ENCODE measurements at places on chromosomes 3 and 15.

DNA sequence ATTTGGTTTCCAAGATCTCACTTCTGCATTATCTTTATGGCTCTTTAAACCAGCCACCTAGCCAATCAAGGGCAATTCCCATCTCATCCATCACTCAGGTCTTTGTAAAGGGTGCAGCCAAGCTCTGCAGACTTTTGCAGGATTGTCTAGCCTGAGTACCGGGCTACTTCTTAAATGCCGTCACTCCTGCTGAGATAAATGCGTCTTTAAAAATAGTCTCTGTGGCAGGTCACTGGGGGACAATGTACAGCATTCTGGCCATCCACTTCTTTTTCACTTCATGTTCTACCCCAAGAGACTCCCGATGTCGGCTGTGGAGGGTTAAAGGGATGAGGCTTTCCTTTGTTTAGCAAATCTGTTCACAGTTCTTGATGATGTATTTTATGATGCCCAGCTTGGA is 194.7 kb downstream of the SV2B start:
- DNase-seq, result no peak

DNA sequence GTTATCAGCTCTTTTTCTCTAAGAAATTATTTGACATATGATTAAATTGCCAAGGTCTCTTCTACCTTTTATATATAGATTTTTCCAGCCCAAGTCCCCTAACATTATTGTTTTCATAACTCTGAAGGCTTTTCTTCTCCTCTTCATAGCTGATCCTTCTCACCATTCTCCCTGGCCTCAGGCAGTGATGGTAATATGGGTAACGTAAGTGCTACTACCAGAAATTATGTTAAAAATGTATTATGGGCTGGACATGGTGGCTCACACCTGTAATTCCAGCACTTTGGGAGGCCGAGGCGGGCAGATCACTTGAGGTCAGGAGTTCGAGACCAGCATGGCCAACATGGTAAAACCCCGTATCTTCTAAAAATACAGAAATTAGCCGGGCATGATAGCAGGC is 29.2 kb downstream of the BMF start:
- no peak for DNase-seq

DNA sequence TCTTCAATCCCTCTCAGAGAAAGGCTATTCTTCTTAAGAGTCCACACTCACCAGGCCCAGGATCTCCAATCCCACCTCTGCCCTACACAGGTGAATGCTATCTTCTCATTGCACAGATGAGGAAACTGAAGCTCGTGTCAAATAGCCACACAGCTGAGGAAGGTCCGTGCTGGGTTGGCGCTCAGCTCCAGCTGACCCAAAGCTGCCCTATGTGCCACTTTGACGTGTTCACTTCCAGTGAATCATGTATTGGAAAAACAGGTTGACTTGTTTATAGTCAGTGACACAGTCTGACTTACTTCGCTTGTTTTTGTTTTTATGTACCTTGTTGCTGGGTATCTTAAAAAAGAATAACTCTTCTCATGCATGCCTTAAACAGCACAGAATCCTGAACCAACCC is 32.4 kb upstream of the ALDH1A3 start:
- DNase-seq, result no peak

DNA sequence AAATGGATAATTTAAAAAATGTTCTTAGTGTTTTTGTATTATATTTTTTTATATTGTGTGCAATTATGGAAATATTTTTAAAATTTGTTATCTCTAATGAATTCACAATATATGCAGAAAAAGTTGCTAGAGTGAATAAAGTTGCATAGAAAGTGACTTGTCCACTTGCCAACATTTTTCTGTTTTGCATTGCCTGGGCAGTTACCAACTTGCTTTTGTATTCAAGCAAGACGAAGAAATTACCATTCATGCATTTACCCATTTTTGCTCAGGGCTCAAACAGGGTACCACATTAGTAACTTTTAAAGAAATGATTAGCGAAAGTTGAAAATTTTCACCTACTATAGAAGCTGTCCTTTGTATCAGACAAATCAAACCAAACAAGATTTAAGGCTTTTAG is 152.9 kb upstream of the STRIT1 start:
- no peak for DNase-seq

GRCh38 chr3:53805463-53806159 is 40.6 kb downstream of the CHDH start:
- DNase-seq, result no peak

GRCh38 chr3:138023754-138024153 is 13.8 kb downstream of the CLDN18 start:
- no peak for DNase-seq

Measured in cerebellar nuclear complex (tissue), 1 donor.